Stimulated activated CD4-positive, alpha-beta T cell treated with anti-CD3 and anti-CD28 coated beads, Interleukin-1b, Interleukin-23, amount 100 ng/mL, for 1 hour (primary cell): ENCODE measurements at places on chromosomes 11 and 22.

- no peak for DNase-seq
Observed at GRCh38 chr11:119726585-119727522, 2.1 kb downstream of the NECTIN1 start.

DNA sequence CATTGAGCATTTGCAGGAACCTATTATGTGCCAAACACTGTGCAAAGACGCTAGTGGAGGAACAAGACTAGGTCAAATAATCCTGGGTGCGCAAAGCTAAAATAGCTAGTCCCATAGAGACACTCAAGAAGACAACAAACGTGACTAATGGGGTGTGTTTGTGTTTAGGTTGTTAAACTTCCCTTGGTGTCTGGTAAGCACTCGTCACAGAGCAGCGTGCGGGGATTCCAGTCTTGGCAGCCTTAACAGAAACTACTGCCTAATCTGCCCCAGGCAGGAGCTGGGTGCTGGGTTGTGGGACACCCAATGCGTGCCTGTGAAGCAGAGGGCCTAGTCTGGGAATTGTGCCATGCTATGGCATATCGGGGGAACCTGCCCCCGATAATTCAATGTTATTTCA is 10.8 kb upstream of the CALCB start:
- DNase-seq, result no peak

- no peak for DNase-seq
Observed at GRCh38 chr22:39475337-39475736, 18.5 kb downstream of the MGAT3 start.

GRCh38 chr22:37185646-37186227 is 2.3 kb downstream of the C1QTNF6 start:
- DNase-seq, result no peak

GRCh38 chr11:18064450-18065054 is 18.5 kb upstream of the TPH1 start:
- DNase-seq, result no peak

- no peak for DNase-seq
Observed at GRCh38 chr11:5288108-5288905, 13.4 kb downstream of the OR51B4 start.

DNA sequence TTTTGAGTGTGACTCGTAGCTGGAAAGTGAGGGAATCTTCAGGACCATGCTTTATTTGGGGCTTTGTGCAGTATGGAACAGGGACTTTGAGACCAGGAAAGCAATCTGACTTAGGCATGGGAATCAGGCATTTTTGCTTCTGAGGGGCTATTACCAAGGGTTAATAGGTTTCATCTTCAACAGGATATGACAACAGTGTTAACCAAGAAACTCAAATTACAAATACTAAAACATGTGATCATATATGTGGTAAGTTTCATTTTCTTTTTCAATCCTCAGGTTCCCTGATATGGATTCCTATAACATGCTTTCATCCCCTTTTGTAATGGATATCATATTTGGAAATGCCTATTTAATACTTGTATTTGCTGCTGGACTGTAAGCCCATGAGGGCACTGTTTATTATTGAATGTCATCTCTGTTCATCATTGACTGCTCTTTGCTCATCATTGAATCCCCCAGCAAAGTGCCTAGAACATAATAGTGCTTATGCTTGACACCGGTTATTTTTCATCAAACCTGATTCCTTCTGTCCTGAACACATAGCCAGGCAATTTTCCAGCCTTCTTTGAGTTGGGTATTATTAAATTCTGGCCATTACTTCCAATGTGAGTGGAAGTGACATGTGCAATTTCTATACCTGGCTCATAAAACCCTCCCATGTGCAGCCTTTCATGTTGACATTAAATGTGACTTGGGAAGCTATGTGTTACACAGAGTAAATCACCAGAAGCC is 11.0 kb downstream of the OR51E1 start:
- DNase-seq, result no peak

DNA sequence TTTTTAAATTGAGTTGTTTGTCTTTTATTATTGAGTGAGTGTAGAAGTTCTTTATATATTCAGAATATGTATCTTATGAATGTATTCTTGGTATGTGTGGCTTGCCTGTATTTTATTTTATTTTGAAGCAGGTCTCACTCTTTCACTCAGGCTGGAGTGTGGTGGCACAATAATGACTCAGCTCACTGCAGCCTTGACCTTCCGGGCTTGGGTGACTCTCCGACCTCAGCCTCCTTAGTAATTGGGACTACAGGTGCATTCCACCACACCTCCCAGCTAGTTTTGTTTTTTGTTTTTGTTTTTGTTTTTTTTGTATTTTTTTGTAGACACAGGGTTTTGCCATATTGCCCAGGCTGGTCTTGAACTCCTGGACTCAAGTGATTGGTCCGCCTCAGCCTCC is 24.5 kb upstream of the MPPED2 start:
- no peak for DNase-seq

GRCh38 chr11:32353884-32354283 is 81.5 kb downstream of the WT1 start:
- no peak for DNase-seq

DNA sequence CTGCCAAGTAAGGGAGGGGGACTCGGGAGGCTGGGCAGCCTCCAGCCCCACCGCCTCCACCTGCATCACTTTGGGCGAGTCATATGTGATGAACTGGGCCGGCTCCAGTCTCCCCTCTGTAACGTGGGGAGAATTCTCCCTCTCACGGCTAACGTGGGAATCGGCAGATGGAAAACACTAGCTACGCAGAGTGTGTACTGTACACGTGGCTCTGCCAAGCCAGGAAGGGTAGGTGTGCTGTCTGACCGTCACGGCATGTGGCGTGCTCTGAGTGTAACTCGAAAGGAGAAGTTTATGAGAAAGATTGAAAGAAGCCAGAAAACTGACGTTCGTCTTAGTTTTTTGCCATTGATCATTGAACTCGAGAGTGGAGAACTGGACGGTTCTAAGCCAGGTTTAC is 13.7 kb downstream of the TRMU start:
- DNase-seq, result no peak

DNA sequence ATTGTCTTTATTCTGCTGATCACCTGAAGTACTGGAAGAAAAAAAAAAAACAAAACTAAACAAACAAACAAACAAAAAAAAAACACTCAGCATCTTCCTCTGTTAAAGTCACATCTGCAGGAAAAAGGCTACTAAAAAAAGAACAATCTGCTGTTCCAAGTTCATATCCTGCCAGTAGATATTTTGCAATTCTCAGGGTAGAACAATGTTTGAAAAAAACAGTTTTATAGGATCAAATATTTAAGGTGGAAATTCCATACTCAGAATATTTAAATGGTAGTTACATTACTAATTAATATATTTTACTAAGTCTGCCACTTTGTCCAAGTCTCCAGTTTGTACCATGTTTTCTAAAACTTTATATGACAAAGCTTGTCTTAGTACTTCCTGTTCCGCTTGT is 175.2 kb downstream of the SBF2 start:
- no peak for DNase-seq

GRCh38 chr11:10314199-10315072 is 9.6 kb downstream of the ADM start:
- DNase-seq, result no peak

- no peak for DNase-seq
Observed at GRCh38 chr22:43401233-43401632, 10.6 kb upstream of the MPPED1 start.

DNA sequence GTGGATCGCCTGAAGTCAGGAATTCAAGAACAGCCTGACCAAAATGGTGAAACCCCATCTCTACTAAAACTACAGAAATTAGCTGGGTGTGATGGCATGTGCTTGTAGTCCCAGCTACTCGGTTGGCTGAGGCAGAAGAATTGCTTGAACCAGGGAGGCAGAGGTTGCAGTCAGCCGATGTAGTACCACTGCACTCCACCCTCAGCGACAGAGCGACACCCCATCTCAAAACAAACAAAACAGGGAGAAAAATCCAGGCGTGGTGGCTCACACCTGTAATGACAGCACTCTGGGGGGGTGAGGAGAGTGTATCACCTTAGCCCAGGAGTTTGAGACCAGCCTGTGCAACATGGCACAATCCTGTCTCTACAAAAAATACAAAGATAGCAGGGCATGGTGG is 802.3 kb upstream of the ARHGAP42 start:
- DNase-seq, result no peak

- DNase-seq, result no peak
Observed at GRCh38 chr11:124863137-124863825, 2.0 kb upstream of the ROBO3 start.

DNA sequence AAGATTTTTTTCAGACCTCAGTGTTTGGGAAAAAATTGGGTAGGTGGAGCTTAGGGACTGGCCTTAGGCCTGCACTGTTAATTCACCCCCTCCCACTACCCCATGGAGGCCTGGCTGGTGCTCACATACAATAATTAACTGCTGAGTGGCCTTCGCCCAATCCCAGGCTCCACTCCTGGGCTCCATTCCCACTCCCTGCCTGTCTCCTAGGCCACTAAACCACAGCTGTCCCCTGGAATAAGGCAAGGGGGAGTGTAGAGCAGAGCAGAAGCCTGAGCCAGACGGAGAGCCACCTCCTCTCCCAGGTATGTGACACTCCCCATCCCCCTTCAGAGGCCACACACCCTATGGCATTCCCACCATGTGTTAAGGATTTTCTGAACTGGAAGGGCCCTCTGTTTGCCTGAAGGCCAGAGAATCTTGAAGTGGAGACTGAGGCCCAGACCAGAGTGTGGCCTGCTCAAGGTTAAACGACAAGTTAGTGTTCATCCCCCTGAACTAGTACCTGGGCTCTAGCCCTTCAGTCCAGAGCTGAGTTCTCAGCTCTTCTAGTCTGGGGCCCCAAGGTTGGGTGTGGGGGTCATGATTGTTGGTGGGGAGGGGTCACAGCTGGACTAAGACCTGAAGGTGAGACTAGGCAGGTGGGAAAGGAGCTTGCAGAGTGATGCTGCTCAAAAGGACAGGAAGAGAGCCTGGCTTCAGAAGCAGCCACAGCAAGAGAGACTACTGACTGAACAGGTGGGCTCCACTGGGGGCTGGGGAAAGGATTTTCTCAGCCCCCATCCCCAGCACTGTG is 2.3 kb upstream of the FOLR1 start:
- DNase-seq, result no peak

DNA sequence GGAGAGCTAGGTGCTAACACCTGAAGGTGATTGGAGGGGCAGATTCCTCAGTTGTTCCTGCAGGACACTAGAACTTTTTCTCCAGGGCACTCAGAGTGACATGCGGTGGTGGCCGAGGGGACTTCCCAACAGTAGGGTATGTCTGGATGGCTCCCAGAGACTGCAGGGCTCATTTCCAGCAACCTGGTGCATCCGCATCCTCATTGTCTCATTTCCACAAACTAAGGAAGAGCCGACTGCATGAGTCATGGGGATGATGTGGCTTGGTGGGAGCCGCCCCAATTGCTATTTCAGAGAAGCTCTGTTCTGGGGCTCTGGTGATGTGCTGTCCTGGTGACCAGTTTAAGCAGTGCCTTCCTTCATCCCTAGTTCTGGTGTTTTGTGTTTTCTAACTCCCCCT is 2.8 kb upstream of the ROBO4 start:
- no peak for DNase-seq

DNA sequence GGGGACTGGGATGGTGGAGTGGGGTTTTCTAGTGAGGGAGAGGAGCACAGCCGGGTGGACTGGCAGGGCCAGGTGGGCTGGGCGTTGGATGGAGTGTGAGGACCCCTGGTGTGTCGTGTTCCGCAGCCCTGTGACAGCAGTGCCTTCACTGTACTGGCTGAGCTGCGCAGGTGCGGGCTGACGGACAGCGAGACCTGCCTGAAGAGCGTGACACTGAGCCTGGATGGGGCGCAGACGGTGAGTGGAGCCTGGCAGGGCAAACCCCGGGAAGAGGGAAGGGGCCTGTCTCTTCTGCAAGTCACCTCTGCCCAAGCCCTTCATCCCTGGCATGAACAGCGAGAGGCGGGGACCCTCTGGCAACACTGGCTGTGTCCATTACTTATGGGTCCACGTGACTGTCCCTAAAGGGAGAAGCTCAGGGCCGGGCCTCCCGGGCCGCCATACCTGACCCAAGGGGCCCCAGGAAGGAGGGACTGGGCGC is 10.0 kb downstream of the MUC5AC start:
- no peak for DNase-seq

GRCh38 chr11:68066742-68067141 is 27.9 kb downstream of the TCIRG1 start:
- no peak for DNase-seq

- DNase-seq, result no peak
Observed at GRCh38 chr11:15144347-15144746, 29.6 kb downstream of the INSC start.

DNA sequence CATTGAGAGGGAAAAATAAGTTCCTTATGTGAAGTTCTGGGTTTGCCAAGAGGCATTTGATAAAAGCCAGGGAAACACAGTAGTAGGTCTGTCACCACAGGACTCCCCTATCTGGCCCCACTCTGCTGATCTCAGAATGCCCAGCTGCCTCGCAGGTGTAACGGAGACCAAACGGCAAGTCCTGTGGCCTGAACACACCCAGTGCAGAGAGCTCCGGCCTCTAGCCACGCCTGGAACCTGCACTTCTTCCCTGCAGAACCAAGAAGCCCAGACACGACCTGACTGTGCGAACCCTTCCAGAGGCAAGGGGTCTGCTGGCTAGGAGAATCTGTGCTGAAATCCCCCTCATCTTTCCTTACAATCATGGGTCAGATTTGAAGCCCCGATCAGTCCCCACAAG is 432.8 kb upstream of the B3GAT1 start:
- DNase-seq, result no peak

DNA sequence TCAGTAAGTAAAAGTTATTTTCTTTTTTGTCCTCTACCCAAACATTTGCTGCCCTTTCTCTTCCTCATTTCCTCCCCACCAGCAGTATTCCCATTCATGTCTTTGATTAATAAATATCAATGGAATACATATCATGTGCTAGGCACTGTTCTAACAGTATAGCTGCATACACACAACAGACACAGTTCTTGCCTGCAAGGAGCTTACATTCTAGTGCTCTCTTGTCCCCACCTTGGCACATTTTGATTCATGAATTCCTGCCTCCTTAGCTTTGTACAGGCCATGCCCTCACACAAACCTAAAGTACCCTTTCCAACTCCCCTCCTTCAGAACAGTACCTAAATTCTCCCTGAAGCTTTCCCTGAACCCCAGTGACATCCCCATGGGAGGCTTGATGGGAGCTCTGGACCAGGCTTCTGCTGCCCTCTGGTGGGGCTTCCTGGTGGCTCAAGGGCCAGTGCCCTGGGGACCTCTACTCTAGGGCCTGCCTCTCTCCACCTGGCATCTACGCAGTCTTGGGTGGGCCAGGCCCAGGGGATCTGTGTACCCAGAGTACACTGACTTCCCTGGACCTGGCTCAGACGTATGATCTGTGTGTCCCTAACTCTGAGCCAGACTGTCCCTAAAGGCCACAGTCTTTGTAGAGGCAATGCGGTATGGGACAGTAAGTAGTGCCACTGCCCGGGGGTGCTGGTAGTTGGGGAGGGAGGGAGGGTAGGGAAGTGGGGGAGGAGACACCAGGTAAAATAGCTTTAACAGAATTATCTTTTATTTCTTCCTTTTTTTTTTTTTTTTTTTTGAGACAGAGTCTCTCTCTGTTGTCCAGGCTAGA is 14.1 kb downstream of the RPS13 start:
- peak; percentile 28 for DNase-seq

GRCh38 chr11:116278076-116278475 is 494.7 kb downstream of the BUD13 start:
- DNase-seq, result no peak

GRCh38 chr11:61121917-61122316 is 19.6 kb downstream of the CD5 start:
- no peak for DNase-seq

- DNase-seq, result no peak
Observed at GRCh38 chr11:131423688-131424087, 53.3 kb downstream of the NTM start.

- DNase-seq, result no peak
Observed at GRCh38 chr22:45526281-45526680, 23.6 kb downstream of the FBLN1 start.

GRCh38 chr11:68329978-68330699 is 17.7 kb downstream of the LRP5 start:
- DNase-seq, result no peak
